Stimulated activated CD4-positive, alpha-beta T cell treated with anti-CD3 and anti-CD28 coated beads, Interleukin-2, amount 100 ng/mL, for 4 hours (primary cell): ENCODE measurements at places on chromosomes 12 and 14.
A peak's percentile ranks its signal among the peaks of the same experiment; 100 is the strongest.

DNA sequence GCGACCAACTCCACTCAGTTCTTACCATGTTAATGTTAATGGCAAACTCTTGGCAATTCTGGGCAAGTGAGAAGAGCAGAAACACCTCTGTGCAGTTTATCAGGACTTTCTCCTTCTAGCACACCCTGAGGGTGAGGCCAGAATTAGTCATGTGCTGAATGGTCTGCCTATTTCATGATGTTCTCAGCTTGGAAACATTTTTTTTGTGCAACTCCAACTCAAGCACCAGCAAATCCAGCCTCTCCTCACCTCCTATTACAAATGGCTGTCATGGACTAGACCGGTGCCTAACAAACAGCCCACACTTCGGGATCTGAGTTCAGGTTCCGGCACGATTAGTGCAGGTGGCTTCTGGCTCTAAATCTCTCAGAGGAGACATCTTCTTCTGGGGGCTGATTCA is 246.0 kb downstream of the ZFP36L1 start:
- no peak for DNase-seq

GRCh38 chr12:26851031-26851809 is 18.2 kb upstream of the ITPR2 start:
- DNase-seq: no peak

DNA sequence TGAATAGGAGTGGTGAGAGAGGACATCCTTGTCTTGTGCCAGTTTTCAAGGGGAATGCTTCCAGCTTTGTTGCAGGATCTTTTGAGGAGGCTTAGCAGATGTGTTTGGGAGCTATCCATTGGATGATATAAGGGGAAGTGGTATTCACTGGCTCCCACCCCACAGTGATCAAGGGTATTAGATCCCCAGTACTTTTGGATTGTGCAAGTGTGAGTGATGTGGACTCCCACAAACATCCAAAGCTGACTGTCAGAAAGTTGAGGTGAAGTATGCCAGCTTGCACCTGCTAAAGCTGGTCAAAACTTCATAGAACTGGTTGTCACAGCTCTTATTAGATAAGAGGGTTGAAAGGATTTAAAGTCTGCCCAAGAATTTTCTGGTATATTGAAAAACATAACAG is 110.1 kb upstream of the BTG1 start:
- no peak for DNase-seq

- no peak for DNase-seq
Observed at GRCh38 chr12:39237004-39237403, 205.9 kb downstream of the KIF21A start.

DNA sequence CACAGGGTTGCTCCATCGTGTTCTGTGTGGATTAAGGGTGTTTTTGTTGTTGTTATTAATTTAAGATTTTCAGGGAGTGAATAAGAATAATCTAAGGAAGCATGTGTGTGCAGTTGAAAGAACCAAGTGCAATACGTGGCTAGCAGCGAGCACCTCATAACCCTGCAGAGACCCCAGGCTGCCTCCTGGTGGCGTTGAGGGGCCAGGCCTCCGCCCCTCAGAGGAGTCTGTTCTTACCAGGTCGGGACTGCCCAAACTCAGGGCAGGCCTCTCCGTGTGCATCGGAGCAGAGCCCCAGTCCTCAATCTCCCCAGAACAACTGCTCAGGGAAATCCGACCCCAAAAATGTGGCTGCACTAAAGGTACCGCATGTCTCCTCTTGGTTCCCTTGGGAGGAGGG is 36.8 kb downstream of the IL31 start:
- DNase-seq: no peak

DNA sequence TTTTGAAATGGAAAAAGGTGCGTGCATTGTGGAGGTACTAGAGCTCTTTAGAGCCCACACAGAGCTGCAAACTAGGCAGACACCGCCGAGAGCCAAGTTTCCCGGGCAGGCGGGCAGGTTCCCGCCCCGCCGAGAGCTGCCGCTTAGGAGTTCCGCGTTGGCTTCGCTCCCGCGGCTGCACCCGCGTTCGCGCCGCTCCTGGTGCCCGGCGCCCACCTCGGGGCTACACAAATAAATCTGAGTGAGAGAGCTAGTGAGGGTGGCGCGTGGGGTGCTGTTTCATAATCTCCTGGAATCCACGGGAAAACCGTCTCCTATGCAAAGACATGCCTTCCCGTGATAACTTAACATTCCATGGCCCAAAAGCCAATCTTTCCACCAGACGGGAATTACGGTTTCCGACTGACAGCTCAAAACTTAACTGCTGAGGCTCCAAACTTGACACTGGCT is 645 bp downstream of the KITLG start:
- DNase-seq: no peak

DNA sequence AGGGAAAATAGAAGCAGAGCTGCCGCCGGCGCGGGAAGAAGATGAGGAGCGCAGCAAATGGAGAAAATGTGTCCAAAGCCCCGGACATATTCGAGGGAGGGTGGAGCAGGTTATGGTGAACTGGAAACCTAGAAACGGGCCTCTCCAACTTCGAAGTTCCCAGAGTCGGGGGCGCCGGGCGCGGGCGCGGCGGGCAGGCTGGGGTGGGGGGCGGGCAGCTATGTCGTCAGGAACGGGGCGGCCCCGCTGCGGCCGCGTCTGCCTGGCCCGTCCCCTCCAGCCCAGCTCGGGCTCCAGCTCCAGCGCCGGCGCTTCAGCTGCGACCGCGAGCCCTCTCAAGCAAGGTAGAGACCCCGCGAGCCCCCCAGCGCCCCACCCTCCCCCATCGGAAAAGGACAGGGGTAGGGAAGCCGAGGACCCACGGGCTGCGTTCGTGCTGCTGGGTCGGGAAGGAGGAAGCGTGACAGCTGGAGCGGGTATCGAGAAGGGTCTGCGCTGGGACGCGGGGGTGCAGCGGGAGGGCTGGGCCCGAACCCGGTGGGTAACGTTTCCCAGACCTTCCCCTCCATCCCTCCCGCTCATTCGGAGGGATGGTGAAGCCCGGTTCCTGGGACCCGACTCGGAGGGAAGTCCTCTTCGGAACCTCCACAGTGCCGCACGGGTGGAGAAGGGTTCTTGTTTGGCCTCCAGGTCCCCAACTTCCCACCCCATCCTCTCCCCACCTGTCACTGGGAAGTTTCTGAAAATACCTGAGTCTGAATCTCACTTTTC is 1.0 kb downstream of the DGKA start:
- DNase-seq: no peak

GRCh38 chr14:50605766-50606165 is 45.8 kb downstream of the ATL1 start:
- no peak for DNase-seq

GRCh38 chr12:27667540-27667939 is 28.7 kb upstream of the REP15 start:
- DNase-seq: no peak

GRCh38 chr12:82174383-82174782 is 183.8 kb downstream of the CCDC59 start:
- no peak for DNase-seq

DNA sequence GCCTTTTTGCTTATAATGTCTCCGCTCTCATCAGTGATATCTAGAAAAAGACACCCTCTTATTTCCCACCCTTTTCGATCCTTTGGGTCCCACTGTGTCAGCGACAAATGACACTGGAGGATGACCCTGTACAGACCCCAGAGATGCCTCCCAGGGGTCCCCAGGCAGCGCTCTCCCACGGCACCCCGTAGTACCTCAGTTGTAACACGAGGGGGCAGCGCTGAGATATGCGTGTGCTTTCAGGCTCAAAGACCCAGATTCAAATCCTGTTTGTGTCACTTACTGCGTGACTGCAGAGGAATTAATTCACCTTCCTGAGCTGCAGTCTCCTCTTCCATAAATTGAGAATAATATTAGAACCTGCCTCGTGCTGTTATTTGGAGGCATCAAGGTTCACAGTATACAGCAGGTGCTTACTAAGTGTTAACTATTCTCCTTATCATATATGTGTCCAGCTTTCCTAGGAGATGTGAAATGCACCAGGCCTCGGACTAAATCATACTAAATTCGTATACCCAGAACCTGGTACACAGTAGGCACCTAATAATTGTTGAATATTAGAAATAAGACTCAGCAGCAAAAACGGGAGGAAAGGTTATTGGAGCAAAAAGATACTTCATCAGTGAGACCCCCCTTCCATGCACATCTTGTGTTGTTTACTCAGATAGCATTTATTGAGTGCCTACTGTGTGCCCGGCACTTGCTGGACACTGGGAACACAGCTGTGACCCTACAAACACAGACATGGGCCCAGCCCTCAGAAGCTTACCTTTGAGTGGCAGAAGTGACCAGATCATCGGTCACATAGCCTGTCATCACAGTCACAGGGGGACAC is 99.9 kb downstream of the PHETA1 start:
- no peak for DNase-seq

- no peak for DNase-seq
Observed at GRCh38 chr14:58276208-58276607, 22.1 kb upstream of the ARID4A start.

- DNase-seq: no peak
Observed at GRCh38 chr12:120902846-120903411, 1.2 kb downstream of the SPPL3 start.

DNA sequence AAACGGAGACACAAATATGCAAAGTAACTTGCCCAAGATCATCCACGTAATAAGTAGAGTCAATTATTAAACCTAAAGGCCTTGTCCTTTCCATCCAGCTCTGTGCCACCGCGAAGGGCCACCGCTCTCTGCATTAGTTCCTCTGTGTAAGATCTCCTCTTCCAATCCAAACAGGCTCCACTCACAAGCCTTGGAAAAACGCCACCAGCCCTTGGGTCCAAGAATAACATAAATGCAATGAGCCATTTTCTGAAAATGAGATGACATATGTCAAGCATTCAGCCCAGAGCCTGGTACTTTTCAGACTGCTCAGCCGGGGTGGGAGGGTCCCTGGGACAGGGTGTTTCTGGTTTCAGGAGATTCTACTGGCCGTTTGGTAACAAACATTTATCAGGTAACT is 30.0 kb downstream of the DGLUCY start:
- no peak for DNase-seq

DNA sequence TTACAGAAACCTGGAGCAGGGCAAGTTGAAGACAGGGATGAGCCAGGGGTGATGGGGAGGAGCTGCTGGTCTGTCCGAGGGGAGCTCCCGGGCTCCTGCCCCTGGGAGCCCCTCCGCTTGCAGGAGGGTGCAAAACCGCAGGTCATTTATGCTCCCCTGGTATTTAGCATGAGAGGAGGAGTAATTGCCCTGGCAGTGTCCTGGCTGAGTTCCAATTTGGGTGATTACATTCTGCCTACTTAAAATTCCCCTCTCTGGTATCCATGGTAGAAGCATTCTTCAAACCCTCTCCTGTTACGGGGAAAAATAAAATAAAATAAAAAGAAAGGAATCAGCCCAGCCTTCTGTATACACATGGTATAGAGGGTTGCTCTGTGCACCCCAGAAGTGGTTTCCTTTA is 61.7 kb upstream of the VRK1 start:
- DNase-seq: no peak

DNA sequence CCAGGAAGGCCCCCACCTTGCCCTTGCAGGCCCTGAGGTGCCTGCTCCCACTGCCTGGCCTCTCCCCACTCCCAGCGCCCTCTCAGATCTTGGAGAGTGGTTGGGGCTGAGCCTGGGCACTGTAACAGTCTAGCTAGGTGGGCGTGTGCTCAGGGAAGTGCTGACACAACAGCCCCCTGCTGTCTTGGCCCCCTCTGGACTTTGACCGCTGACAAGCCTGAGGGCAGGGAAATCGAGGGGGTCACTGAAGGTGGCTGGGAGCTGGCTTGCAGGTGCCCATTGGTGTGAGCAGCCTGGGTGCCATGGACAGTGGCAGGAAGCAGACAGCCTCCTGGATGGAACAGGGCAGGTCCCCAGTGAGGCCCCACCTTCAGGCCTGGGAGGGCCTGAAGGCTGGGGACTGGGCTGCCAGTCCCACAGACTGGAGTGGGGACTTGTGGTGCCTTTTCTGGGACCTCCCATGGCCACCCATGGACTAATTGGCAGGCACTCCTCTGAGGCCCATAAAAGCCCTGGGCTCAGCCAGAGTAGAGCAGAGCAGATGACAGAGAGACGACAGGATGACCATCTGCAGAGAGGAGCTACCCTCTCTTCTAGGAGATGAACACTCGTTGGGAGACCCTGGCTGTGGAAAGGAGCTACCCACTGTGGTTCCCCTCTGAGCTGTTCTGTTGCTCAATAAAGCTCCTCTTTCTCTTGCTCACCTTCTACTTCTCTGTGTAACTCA is 158.6 kb upstream of the SLC38A2 start:
- DNase-seq: no peak

GRCh38 chr12:4388662-4389061 is 9.2 kb upstream of the FGF23 start:
- no peak for DNase-seq

- no peak for DNase-seq
Observed at GRCh38 chr14:56219666-56220413, 101.6 kb downstream of the PELI2 start.

DNA sequence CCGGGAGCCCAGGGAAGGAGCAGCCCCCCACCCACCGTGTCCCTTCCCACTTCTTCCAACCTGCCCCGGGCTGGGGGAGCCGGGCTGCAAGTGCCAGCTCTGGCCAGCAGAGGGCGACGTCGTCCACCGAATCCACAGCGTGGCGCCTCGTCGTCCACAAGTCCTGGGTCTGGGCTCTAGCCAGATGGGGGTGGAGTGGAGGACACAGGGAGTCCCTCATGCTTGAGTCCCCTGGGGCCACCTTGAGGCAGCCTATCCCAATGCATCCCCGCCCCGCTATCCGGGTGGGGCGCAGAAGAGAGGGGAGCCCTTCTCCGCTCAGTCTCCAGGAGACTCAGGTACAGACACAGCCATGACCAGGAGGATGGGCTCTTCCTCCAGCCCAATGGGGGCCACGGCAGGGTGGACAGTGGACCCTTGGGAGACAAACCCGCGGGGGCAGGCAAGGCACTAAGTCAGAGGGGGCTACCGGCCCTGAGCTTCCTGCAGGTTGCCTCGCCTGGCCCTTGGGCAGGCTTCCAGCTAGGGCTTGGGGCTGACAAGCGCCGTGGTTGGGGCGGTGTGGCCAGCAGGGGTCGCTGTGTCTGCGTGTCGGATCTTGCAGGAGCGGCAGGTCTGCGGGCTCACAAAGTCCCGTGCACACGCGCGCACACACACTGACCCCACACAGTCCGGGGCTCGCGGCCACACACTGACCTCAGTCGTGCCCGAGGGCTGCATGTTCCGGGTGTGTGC is 5.5 kb downstream of the AQP5 start:
- peak; percentile 85 for DNase-seq

- DNase-seq: no peak
Observed at GRCh38 chr14:99199846-99200653, 71.9 kb downstream of the BCL11B start.

GRCh38 chr14:22875003-22875747 is 3.6 kb downstream of the LRP10 start:
- DNase-seq: no peak

DNA sequence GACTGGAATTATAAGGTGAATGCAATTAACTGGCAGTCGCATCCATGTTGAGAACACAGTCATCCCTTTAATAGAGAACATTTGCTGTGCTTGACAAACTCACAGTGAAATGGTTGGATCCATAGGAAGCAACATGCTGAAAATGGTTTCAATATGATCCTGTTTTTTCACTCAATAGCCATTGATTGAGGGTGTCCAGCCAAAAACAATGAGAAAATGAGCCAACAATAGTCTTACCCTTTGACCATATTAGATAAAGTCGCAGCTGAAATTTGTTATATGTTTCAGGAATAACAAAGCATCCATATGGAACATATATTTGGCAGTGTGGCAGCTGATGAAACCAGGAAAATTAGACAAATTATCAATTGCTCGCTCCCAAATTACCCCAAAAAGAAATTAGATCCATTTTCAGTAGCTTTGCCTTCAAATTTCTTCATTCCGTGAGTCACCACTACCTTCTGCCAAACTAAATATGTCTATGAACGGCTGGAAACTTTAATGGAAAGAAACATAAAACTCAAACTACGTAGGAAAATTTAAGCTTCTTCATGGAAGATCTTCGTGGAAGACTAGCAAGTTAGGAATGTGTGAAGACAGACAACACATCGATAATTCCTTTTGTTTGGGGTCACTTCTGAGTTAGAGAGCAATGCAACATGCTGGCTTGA is 17.4 kb downstream of the IGF1 start:
- no peak for DNase-seq
